HEK293T (cell line): ENCODE measurements at places on chromosomes 12 and 14.

GRCh38 chr12:116143909-116144308, 133.6 kb downstream of the MED13L start:
- DNase-seq, result no peak

DNA sequence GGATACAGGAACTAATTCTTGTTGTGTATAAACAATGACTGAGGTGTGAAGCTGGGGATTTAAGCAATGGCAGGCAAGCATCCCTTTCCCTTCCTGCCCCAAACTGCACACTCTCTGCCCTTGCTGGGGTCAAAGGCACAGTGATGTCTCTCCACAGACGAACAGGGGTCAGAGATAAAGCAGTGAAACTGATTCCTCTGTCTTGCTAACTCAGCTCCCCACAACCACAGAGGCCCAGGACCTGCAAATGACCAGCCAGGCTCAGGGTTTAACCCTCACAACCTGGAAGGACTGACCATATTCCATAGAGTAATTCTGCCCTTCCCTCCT, 67.2 kb downstream of the CCDC88C start:
- DNase-seq, result no peak

DNA sequence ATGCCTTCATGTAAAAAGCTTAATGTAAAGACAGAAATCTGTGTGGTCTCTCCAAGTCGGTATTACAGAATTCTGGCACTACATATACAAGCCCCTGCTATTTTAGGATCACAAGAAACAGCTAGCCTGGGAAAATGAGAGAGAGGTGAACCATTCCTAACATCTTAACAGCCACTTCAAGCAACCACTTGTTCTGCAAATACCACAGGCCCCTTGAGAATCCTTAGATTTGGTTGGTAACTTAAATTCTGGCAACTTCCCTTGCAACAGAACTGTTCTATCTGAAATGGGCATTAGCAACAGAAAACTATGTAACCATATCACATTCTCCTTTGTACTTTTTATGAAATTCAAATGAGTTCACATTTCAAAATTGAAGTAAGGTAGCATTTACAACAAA, 68.5 kb downstream of the SPPL3 start:
- DNase-seq, result no peak

DNA sequence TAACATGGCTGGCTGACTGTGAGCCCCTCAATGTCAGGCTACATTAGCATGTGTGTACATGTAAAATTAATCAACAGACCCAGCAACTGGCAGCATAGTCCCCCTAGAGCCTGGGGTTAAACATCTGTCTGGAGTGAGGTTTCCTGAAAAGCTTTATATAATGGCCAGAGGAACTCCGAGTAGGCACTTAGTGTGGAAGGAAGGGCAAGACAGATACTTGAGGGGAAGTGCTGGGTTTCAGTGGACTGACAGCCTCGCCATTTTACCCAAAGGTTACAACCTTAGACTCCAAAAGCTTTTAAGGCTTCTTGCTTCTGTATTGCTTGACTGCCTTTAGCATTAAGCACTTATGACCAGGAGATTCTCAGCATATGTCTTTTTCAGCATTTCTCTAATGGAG, 430.8 kb downstream of the FLRT2 start:
- DNase-seq, result no peak

DNA sequence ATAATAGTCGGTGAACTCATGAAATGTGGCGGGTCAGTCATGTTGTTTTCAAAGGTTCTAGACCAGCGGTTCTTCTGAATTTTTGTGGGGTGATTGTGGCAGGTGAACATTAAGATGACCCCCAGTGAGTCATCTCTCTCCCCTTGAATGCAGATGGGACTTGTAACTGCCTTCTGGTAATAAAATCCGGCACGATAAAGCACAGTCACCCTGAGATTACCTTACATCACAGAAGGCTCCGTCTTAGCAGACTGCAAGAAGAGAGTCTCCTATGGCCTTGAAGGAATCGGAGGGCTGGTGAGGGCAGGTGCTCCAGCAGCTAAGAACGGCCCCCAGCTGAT, 189.6 kb downstream of the FOXN3 start:
- DNase-seq, result no peak
